ENCODE measurements at places on chromosomes 13 and 19.

DNA sequence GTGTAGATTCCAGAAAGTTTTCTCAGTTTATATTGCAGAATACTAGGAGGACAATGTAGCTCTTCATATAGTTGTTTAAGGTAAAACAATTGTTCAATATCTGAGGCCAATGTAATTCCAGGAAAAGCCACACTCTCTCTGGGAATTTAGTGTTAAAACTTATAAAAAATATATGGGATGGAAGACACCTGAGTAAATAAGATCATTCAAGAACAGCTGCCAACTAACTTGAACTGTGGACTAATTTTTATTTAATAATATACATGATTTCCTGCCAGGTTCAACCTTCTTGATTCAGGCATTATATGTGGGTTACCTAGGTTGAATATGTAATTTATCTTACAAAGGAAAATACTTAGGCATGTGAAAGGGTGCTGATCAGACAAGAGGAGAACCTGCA, 841.1 kb upstream of the PRR20A start:
- no peak for DNase-seq

GRCh38 chr13:67148161-67148571, 82.0 kb downstream of the PCDH9 start:
- no peak for DNase-seq

GRCh38 chr13:114062754-114063153, 69.7 kb downstream of the RASA3 start:
- no peak for DNase-seq

GRCh38 chr19:41308450-41309179, 1.4 kb upstream of the CCDC97 start:
- peak; percentile 73 for DNase-seq

DNA sequence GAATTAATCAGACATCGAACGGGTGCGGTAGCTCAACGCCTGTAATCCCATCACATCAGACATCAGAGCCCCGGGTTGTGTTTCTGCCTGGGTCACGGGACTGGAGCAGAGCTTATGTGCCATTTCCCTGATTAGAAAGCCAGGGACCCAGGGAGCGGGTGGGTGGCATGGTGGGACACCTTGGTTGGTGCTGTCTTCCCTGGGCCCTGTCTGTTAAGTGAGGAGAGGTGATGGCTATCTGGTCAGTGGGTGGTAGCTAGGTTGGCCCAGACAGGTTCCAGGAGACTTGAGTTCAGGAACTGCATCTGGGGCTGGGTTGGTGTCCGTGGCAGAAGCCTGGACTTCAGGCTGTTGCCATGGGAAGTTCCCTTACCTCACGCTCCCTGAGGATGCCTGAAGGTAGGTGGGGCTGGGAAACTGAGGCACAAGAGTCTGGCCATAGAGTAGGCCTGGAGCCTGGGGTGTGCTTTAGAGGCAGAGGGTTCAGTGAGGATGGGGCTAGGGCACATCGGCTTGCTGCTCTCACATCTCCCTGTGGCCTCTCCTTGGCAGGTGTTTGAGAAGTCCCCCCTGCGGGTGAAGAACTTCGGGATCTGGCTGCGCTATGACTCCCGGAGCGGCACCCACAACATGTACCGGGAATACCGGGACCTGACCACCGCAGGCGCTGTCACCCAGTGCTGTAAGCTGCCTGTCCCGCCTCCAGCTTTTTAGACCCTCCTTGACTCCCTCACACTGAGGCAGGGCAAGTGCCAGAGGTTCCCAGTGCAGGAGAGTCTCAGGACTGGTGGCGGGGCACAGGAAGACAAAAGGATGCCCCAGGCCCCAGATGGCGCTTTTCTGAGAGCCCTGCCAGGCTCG, 2.1 kb downstream of the RPL18A start:
- DNase-seq, result no peak

GRCh38 chr19:1132552-1133383, 29.0 kb downstream of the GPX4 start:
- no peak for DNase-seq

GRCh38 chr19:28972058-28972852, 240.7 kb downstream of the UQCRFS1 start:
- no peak for DNase-seq

GRCh38 chr19:2802826-2803225, 16.8 kb upstream of the ZNF554 start:
- DNase-seq, result no peak

- DNase-seq, result no peak
These were observed 140.2 kb downstream of the VWA8 start for GRCh38 chr13:41820581-41821237.

DNA sequence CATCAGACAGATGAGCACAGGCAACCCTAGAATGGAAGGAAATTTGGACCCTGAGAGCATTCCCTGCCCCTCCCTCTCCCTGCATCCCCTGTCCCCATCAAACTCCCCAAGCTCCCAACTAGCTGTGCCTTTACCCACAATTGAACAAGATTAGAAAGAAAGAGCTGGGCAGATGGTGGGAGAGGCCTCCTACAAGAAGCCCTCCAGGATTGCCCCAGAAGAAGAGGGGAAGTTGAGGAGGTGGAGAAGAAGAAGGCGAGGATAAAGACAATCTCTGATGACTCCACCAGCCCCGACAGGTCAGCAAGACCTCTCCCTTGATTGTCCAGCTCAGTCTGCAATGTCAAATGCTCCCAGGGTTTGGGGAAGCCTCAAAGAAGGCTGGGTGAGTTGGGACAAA, 11.9 kb downstream of the UNC13A start:
- DNase-seq, result no peak

DNA sequence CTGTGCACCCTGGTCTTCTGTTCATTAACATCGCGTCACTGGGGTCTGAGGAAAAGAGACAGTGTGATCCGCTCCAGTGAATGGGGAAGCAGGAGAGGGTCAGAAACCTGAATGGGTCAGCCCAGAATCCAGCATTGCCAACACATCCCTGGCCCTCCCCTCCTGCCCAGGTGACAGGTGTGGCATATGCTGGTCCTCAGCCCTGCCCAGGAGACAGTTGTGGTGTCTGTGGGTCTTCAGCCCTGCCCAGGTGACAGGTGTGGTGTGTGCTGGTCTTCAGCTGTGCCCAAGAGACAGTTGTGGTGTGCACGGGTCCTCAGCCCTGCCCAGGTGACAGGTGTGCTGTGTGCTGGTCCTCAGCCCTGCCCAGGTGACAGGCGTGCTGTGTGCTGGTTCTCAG, 8.0 kb downstream of the TFDP1 start:
- DNase-seq, result no peak

DNA sequence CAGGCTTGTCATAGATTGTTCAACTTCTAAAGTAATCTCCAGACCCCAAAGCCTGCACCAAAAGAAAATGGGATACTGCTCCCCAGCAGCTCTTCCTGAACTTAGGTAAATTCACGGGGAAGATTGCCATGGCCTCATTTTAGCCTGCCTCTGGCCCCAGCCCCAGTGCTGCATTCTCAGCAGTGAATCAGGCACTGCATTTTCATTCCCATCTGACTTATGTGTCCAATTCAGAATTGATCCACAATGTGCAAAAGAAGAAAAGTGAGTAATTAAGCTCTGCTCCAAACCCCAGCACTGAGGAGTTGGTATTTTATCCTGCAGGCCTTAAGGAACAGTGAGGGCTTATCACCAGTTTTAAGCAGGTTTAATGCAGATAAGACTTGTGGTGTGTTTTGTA, 176.4 kb downstream of the KCTD12 start:
- DNase-seq, result no peak

GRCh38 chr13:73158851-73159250, 100.0 kb downstream of the KLF5 start:
- no peak for DNase-seq

All from right kidney (tissue), 9 donors.